ENCODE measurements at places on chromosomes 6 and 20.

DNA sequence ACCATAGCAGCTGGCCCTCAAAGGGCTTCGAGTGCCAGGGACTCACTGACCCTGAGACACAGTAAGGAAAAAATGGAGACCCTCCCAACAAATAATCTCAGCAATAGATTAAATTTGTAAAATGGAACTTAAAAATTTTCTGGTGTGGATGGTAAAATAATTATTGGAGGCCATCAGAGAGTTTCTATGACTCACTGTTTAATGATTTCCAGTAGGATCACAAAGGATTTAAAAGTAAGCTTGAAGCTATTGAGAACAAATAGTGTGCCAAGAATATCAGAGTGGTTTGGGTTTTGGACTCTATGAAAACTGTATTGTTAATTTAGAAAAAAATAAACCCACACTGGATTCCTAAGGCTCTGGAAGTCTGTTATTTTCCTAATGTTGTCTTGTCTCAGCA is 115.2 kb upstream of the AKIRIN2 start:
- no peak for DNase-seq

DNA sequence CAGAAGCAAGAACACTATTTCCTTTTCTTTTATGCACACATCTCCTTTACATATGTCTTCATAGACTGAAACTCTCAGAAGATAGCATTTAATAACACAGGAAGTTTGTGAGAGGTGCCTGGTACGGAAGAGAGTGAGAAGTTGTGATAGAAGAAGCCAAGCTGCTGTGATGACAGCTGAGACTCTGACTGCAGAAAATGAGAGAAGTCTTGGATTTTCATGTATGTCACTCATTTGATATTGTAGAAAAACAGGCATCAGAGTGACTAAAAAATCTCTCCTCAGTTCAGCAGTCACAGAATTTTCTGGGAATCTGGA is 154.9 kb upstream of the BMP2 start:
- DNase-seq, result no peak

DNA sequence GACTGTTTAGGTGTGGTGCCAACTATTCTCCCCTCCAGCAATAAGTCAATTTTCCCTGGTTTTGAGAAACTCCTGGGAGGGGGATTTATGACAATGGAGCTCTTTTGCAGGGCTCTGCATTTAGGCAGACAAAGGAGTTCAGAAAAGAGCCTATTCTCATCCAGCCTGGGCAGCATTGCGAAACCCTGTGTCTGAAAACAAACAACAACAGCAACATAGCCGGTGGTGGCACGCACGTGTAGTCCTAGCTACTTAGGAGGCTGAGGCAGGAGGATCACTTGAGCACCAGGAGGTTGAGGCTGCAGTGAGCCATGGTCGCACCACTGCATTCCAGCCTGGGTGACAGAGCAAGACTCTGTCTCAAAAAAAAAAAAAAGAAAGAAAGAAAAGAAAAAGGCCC is 6.4 kb downstream of the CLPS start:
- DNase-seq, result no peak

GRCh38 chr6:131001111-131001736 is 61.8 kb downstream of the EPB41L2 start:
- DNase-seq, result no peak

DNA sequence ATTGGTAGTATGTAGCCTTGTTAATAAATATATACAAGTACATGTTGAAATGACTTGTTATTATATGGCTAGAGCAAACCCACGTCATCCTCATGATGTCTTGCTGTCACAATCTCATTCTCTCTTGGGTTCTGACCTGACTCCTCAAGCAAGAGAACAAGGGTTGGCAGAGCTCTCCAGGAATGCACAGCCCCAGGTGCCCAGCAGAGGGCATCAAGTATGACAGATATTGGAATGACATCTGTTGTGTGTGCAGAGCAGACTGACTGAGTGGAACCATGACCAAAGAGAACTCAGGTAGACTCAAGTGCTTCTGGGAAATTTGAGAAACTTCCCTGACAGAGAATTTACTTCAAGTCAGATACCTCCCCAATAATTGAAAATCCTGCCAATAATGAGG is 90.6 kb downstream of the PAX1 start:
- DNase-seq, result no peak

GRCh38 chr20:31494131-31494530 is 19.0 kb downstream of the REM1 start:
- no peak for DNase-seq

- no peak for DNase-seq
Observed at GRCh38 chr6:783966-784735, 91.2 kb upstream of the EXOC2 start.

DNA sequence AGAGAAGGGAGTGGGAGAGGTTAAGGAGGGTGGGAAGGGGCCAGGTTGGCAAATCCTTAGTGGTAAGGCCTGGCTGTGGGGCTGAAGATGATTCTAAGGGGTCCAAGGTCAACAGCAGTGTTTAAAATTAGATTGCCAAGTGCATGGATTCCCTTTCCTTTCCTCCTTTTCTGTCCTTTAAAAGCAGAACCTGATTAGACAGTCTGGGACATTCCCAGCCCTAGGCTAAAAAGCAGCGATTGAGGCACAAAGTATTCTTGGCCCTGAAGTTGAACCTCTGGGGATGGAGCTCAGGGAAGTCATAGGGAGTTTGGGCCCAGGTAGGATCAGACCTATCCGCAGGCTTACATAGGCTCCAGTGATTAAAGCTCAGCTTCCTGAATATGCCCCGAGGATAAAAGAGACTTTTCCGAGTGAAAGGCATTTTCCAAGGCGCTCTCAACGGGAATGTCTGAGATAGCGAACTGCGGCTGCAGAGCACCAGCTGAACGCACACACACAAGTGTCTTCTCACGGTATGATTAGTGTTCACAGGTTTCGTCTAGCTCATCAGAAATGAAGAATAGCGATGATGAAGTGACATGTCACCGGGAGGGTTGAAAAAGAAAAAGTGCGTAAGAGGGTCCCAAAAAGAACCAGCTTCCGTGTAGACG is 787 bp upstream of the CARMIL1 start:
- DNase-seq, result peak; percentile 29

- DNase-seq, result no peak
Observed at GRCh38 chr6:1389369-1390132, at the start of gene FOXF2. FOXF2 (plus strand) TSS chr6:1389576; CDS start chr6:1389948, 372 bp downstream.

DNA sequence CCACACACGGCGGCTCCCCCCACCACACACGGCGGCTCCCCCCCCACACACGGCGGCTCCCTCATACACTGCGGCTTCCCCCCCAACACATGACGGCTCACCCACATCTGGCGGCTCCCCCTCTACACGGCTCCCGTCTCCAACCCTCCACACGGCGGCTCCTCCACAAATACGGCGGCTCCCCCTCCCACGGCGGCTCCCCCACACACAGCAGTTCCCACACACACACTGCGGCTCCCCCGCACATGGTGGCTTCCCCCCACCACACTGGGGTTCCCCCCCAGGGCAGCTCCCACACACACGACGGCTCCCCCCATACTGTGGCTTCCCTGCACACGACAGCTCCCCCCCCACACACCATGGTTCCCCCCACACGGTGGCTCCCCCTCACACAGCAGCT is 98.0 kb downstream of the TTLL2 start:
- no peak for DNase-seq

DNA sequence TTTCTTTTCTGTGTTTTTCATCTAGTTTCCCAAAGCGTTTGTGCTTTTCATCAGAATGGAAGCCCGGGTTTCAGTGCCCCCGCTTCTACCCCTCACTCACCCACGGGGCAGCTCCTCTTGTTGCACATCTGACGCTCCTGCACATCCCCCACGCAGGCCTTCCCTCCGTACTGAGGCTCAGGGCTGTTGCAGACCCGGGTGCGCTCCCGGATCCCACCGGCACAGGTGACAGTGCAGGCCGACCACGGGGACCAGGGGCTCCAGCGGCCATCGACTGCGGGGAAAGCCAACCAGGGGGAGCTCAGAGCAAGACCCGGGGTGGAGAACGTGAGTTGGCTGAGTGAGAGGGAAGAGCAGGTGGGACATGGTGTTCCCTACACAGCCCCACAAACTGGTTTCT is 19.0 kb downstream of the THBS2 start:
- no peak for DNase-seq

DNA sequence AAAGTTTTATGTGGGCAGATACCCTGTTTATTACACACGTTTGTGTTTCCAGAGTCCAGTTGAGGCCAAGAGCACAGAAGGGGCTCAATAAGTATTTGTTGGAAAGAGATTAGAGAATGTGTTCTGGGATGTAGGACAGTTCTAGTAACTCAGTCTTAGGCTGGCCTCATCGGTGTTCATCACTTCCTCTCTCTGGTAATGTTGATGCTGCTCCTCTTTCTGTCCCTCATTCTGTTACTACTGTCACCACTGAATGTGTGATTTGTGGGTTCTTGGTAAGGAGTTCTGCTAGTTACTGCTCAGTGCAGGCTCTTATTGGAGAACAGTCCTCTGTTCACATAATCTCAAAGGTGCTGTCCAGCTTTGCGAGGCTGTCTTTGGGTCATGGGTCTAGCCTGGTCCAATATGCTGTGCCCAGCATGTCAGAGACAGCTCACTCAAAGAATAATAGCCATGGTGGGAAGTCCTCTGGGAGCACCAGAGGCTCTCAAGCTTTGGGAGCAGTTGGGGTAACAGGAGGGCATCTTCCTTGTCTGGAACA is 1.3 kb downstream of the RFPL4B start:
- no peak for DNase-seq

DNA sequence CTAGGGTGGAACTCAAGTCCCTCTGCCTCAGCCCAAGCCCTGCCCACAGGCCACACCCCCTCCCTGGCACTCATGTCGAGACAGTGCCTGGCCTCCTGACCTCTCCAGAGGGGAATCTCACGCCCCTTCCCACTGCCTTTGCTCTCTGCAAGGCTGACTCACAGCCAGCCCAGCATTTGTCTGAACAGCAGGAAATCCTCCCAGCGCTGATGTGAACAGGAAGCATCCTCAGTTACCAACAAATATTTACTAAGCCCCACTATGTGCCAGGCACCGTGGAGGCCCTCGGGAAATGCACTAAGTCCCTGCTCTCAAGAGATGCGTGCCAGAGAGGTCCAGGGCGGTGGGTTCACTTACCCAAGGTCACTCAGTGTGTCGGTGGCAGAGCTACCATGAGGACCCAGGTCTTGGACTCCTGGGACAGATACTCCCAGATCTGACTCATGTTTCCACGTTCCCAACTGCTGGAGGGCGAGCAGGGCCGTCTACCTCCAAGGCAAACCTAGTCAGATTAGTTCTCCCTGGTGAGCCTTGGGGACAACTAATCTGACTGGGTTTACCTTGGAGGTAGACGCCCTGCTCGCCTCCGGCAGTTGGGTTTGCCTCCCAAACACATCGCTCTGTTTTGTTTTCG is 7.8 kb downstream of the ADA start:
- peak; percentile 97 for DNase-seq

- no peak for DNase-seq
Observed at GRCh38 chr6:162056745-162057144, 670.8 kb downstream of the PRKN start.

- no peak for DNase-seq
Observed at GRCh38 chr20:50891138-50891537, 40.1 kb downstream of the ADNP start.

DNA sequence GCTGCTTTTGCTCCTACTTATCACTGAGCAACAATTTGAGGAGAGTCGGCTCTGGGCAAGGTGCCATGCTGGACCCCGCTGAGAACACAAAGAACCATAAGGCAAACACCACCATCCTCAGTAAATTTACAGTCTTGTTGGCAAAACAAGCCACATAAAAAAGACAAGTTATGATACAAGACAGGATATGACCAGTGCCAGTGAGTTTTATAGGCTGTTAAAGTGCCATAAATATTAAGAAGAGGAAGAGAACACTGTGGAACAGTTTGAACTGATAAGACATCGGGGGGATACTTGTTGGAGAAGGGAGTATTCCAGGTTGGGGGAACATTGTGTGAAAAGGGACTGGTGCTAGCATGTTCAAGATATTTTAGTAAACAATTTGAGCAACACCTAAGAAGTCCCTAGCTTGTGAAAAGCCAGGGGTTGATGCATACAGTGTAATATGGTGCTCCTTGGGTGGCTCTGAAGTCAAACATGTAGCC is 25.3 kb upstream of the RIPOR2 start:
- no peak for DNase-seq

GRCh38 chr6:28137505-28137981 is 4.1 kb upstream of the ZKSCAN8 start:
- DNase-seq, result peak; percentile 96

GRCh38 chr20:38178581-38178980 is 13.5 kb upstream of the TGM2 start:
- no peak for DNase-seq

GRCh38 chr6:11609324-11610071 is 71.9 kb downstream of the TMEM170B start:
- DNase-seq, result no peak

DNA sequence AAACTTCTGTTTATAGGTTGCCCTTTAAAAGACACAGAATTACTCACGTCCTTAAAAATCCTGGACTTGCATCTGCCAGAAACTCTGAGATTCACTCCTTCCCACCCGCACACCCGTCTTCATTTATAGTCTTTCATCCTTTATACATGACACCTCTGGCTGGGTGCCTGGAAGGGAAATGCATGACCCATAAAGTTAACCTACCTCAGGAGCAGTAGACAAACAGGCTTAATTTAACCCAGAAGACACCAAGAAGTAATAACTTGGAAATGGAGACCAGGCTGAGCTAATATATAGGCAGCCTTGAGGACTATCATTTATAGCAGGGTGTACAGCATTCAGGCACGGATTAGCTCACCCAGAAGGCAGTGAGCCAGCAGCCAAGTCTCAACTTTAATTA is 429.0 kb upstream of the NRSN1 start:
- no peak for DNase-seq

- DNase-seq, result no peak
Observed at GRCh38 chr6:113486199-113486598, 370.9 kb upstream of the MARCKS start.

GRCh38 chr6:11012976-11013720 is 31.0 kb downstream of the ELOVL2 start:
- no peak for DNase-seq

DNA sequence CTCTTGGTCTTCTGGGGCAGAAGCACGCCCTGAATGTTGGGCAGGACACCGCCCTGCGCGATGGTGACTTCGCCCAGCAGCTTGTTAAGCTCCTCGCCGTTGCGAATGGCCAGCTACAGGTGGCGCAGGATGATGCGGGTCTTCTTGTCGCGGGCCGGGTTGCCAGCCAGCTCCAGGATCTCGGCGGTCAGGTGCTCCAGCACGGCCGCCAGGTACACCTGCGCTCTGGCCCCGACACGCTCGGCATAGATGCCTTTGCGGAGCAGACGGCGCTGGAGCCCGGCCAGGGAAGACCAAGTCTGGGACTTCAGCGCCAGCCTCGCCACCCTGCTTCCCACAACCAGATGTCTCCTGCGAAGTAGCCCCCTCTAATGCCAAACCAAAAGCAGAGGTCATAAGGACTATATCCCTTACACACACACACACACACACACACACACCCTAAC is 8.0 kb upstream of the SLC17A3 start:
- DNase-seq, result no peak

Measured in inflammatory macrophage treated with lipopolysaccharide for 1 hour (primary cell).